ENCODE measurements at places on chromosomes 5 and 9.

DNA sequence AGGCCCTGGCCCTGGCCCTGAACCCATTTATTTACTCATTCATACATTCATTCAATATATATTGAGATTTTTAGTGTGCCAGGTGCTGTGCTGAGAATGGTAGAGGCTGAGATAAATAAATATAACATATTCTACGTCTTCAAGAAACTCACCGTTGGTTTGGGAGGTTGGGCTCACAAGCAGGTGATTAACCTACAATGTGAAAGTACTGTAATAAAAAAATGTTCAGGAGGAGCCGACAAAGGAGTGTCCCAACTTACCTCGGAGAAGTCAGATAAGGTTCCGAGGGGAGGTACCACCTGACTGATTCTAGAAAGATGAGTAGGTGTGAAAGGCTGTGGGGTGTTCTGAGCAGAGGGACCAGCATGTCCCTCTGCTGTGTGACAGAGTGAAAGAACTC, 479.6 kb upstream of the KLF4 start:
- no peak for DNase-seq

DNA sequence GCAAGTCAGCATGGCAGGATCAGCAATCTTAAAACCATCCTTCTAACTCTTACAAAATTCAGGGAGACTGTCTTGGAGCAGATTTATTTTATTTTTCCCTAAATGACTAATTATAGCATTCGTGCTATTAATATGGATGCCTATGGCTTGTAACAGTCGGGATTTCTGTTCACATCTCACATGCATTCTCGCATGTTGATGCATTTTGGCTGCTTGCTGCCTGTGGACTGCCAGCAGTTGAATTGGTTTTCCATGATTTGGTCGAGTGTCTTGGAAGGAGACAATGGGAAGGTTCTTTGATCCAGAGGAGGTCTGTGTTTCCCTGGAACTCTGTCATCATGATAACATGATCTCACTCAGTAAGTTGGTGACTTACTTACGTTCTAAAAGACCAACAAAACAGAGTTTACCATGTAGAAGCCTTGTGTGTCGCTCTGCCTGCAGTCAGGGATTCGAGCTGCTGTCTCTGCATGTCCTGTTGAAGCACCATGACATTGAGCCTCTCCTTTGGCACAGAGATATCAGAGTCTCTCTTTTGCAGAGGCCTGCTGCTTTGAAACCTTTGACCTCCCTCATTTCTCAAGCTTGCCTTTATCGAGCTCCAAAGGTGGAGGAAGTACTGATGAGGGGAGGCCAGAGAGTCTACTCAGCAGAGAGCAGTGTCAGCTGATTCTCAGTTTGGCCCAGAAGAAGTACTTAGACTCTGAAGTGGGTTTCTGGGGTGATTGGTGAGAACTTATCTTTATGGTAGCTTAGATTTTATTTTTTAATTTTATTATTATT, 82.4 kb downstream of the ARHGAP26 start:
- no peak for DNase-seq

GRCh38 chr5:157464519-157465171, 4.6 kb downstream of the NIPAL4 start:
- no peak for DNase-seq

DNA sequence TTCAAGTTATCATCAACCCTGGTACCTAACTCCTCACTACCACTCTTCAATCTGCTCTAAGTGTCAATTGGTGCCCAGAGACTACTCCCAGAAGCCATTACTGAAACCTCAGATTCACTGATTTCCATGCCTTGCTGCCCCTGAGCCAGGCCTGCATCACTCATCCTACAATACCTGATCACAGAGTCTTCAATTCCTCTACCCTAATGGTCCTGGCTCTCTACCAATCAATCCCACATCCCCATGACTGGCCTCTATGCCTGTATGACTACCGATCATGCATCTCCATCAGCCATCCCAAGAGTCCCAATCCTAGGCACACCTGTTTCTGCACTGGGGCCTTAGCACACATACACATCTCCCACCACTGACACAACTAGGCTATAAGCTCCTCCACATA, 2.5 kb downstream of the ZNF484 start:
- no peak for DNase-seq

GRCh38 chr9:136253246-136254130, 7.9 kb upstream of the QSOX2 start:
- no peak for DNase-seq

DNA sequence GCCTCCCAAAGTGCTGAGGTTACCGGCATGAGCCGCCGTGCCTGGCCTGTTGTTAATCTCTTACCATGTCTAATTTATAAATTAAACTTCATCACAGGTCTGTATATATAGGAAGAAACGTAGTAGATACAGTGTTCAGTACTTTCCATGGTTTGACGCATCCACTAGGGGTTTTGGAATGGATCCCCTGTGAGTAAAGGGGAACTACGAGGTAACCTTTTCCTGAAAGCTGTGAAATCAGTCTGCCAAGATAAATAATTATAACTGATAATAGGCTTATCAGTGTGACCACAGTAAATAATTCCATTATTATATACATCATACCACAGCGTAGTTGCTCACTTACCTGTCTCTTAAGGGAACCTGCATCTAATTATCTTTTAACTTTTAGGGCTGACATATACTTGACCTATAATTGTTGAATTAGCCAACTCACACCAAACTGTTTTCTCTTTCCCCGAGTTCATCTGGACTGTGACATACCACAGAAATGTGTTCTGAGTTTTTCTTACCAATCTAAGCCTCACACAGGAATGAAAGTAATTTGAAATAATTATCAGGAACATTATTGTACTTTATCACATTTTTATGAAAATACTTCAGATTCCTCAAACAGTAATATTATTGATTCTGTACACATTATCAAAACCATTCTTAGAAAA, 42.9 kb downstream of the DAPK1 start:
- DNase-seq = no peak

DNA sequence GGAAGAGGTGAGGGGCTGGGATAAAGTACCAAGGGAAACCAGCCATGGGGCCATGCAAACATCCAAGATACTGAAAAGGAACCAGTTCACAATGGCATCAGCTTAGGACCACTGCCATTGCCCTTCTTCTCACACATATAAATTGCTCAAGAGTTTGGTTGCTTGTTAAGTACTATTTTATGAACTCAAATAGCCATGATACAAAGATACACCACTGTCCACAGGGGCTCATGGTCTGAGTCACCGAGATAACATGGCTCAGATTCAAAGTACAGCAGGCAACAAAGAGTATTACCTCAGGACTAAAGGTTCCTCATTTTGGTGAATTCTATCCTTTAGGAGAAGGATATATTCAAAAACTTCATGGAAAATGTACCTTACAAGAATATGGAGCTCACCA, 55.6 kb downstream of the FANCC start:
- no peak for DNase-seq

DNA sequence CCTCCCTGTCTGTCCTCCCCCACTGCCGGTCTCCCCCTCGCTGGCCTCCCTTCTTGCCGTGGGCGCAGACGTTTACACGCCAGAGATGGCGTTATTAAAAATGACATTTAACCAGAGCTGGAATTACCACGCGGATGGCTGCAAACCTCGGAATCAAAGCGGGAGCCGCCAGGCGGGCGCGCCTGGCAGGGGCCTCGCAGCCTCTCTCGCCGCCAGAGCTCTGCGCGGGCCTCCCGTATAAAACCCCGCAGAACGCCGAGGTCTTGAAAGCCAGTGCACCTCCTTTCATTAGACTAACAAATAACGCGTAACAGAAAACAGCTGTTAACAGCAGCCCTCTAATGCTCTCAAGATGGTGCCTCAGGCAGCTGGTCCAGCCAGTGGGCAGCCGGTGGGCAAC, 10.2 kb downstream of the PRRX2 start:
- DNase-seq = no peak

GRCh38 chr9:36503172-36504088, 69.3 kb upstream of the MELK start:
- DNase-seq = no peak

- peak; percentile 69 for DNase-seq
Observed at GRCh38 chr5:154811653-154812465, 38.5 kb downstream of the FAXDC2 start.

GRCh38 chr5:51988634-51989033, 605.4 kb downstream of the ISL1 start:
- DNase-seq = no peak

GRCh38 chr5:20055301-20055700, 67.3 kb upstream of the CDH18 start:
- no peak for DNase-seq

DNA sequence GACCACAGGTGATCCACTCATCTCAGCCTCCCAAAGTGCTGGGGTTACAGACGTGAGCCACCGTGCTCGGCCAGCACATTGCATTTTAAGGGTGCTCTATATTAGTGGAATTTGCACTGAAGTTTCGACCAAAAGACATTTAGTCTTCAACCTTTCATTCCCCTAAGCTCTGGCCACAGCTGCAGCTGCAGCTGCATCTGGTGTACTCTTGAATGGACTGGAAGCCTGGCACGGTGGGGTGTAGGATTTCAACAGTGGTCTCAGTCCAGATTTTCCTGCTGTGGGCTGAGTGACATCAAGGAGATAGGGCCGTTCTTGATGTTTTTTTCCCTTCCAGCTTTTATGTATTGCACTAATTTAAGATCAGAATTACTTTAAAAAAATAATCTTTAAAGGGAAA, 255.2 kb downstream of the PDZD2 start:
- no peak for DNase-seq

DNA sequence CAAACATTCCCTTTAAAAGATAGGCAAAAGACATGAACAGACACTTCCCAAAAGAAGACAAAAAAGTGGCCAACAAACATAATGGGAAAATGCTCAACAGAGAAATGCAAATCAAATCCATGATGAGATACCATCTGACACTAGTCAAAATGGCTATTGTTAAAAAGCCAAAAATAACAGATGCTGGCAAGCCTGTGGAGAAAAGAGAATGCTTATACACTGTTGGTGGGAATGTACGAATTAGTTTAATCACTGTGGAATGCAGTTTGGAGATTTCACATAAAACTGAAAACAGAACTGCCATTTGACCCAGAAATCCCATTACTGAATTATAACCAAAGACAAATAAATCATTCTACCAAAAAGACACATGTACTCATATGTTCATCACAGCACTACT, 58.3 kb upstream of the WDR41 start:
- DNase-seq = no peak

- no peak for DNase-seq
Observed at GRCh38 chr9:27473111-27473529, 51.0 kb upstream of the IFNK start.

DNA sequence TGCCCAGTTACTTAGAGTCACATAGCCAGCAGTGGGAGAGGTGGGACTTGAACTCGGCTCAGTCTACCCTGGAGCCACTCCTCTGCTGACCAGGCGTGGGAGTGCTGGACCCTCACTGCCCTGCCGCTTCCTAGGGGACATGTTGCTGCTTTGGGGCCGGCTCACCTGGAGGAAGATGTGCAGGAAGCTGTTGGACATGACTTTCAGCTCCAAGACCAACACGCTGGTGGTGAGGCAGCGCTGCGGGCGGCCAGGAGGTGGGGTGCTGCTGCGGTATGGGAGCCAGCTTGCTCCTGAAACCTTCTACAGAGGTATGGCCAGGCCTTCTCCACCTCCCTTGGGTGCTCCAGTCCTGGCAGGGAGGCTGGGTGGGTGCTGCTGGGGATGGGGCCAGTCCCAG, 3.4 kb upstream of the CACFD1 start:
- no peak for DNase-seq

DNA sequence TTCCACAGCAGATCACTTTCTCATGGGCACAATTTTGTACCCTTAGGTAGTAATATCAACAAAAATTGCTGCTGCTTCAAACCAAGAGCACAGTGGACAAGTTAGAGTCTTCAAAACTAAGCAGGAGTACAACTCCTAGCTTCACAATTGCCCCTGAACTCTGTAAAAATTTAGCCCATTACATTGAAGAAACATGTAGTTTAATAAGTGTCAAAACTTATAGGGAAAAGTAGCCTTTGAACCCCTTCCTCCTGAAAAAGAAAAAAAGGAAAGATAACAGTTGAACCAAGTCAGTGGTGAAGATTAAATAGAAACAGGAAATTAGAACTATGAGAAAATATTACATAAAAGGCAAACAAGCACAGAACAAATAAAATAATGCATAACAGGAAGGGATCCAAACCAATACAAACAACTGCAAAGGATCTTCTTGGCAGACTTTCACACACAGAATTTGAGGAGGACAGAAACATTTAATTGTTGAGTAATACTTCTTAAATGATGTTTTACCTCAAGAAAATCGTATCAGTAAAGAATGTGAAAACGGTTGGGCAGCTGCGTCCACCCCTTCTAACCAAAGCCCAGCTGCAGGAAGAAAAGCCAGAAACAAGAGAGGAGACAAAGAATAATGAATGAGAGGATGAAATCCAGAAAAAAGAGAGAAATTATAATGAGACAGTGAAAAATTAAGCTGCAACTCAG, 636.0 kb downstream of the NR2F1-AS1 start:
- DNase-seq = no peak

GRCh38 chr5:17289681-17290539, 72.5 kb downstream of the BASP1 start:
- no peak for DNase-seq

GRCh38 chr9:108113596-108113995, 624.0 kb upstream of the KLF4 start:
- DNase-seq = no peak

GRCh38 chr5:181069767-181070491, 29.9 kb downstream of the BTNL9 start:
- DNase-seq = no peak

GRCh38 chr9:8101607-8102006, 302.0 kb upstream of the DMAC1 start:
- DNase-seq = no peak

- DNase-seq = peak; percentile 64
Observed at GRCh38 chr9:130053504-130054324, at the start of gene GPR107. Gene GPR107 (plus strand): TSS chr9:130053906. CDS start chr9:130053933, 27 bp downstream.

DNA sequence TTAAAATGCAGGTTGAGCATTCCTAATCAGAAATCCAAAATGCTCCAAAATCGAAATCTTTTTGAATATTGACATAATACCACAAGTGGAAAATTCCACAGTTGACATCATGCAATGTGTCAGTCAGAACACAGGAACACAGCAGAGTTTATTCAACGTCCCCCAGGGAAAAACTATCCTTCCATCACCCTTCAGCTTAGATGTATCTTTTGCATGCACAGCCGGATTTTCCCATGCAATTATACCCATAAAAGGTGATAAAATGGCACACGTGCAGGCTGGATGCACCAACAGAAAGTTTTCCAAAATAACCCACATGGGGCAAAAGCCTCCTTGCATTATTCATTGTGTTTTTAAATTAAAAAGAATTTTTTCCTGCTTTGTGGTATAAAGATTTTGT, 71.2 kb downstream of the RAB24 start:
- DNase-seq = no peak

DNA sequence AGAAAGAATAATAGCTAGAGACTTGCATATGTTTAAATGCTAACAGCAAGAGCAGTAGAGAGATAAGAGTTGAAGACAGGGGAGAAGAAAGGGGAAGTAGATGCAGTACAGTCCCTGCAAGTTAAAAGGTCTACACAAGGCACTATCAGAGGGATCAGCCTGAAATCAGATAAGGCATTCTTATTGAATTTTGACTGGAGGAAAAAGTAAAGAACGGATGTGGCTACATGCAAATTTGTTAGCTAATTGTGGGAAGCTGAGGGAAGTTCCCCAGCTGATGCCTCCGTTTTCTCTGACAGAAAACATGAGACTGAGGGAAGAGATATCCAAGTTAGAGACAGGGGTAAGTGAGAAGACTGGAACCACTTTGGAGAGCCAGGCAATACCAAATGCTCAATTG, 12.9 kb upstream of the RHOBTB3 start:
- DNase-seq = no peak

Data from CD8-positive, alpha-beta T cell (primary cell).